Ureter (tissue), 1 donor: ENCODE measurements at places on chromosomes 5 and 9. TPM values are rescaled to one million over a fixed set of nuclear protein-coding genes. Genes with fewer than 3 reads are reported as not detected.

DNA sequence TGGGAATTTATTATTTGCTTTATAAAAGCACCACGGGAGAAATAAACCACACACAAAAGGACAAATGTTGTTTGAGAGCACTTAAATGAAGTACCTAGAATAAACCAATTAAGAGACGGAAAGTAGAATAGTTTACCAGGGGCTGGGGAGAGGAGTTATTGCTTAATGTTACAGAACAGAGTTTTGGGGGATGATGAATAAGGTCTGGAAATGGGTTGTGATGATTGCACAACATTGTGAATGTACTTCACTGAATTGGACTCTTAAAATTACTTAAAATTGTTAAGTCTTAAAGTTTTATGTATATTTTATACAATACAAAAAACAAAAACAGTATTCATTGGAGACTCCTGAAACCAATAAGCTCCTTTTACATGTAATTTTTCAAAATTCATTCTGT lies 1.5 kb downstream of the ZBTB43 start:
- DNase-seq: no peak

The QRFP gene
- total RNA-seq: not detected

DNA sequence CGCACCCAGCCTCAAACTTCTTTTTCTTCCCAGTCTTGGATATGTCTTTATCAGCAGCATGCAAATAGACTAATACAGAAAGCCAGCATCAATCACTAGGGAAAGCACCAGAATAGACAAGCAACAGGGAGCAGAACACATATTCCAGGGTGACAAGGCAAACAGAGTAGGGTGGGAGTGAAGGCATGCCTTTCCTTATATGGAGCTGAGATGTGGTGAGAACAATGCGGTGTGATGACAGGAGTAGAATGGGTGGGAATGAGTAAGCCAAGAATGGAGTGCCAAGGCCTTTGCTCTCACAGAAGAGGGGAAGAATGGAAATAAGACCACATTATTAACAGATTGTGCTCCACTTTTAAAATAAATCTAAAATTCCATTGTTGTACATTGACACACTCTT lies 115.6 kb downstream of the CETN3 start:
- DNase-seq: no peak

The SMIM23 gene
- not detected for total RNA-seq

DNA sequence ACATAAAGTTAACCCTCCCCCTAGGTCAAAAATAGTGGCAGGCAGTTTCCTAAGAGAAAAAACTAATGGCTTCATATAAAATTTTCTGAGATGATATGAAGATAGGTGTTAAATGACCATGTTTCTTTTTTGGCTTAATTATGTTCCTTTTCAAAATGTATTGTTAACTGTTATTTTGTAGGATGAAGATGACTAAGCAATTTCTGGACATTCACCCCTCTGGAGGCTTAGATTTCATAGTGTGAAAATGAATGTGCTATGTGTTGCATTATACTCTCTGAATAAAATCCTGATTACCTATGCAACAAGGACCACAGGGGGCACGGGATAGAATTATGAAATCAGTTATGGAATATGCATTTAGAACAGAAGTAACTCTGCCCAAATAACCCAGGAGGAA lies 233.5 kb downstream of the MRPS30 start:
- no peak for DNase-seq

DNA sequence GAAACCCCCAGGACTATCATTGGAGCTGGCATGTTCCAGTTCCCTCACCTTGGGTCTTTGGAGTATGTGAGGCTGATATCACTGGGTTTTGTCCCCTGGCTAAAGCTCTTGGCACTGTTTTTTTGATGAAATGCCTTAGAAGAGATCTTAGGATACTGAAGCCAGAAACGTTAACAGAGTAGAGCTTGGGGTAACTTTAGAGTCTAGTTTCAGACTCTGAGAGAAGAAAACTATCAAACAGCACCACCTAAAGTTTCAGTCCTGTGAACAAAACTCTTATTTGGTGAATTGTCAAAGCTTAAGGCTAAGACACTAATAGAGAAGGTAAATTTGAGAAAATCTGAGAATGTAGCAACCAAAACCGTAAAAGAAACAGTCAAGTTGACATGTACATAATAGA lies 111.7 kb upstream of the PUM3 start:
- no peak for DNase-seq

The SPAAR gene
- 1.9 TPM for total RNA-seq
